A549 treated with RU486 at 1 μM for 4 hours (cell line): ENCODE measurements at places on chromosomes 2 and 18. TPM values are rescaled to one million over a fixed set of nuclear protein-coding genes. Genes with fewer than 3 reads are reported as not detected.

IL37 gene
- total RNA-seq = not detected in 5 replicates

ALPI gene
- total RNA-seq = not detected in 5 replicates

L3MBTL4 gene
- not detected in 5 replicates for total RNA-seq

FASTKD1 gene
- 15.8 to 22.9 TPM (median 21.1 TPM) in 5 replicates for total RNA-seq
